ENCODE measurements at places on chromosomes 2 and 18.
A peak's percentile ranks its signal among the peaks of the same experiment; 100 is the strongest.

DNA sequence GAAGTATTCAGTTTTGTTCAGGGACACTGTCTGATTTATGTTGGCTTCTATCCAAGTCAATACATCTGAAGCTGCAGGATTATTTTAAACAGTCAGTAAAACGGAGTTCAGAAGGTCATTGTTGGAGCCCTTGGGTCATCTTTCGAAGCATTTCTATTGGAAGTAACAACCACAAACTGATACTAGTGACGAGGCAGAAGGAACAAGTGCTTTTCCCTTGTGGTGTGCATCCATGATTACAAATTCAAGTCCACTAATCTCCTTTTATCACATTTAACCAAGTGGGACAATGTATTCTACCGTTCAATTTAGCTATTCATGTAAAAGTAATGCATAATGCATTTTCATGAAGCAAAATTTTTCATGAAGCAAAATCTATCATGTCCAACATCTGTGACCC, 76.9 kb downstream of the CD226 start:
- DNase-seq: no peak

DNA sequence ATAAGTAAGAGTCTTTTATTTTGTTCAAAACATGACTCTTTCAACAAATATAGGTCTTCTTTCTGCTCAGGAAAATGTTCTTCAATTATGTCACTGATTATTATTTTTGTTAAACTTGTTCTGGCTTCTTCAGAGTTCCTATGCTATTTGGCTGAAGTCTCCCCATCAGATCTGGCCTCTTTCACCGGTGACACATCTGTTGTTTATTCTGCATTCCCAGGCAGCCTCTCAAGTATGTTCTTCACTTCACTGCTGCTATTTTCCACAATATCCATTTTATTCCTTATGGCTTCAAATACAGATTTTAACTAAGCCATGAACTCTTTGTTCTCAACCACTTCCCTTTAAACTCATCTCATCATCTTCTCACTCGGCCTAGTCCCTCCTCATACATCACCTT, 45.7 kb downstream of the HDAC4 start:
- no peak for DNase-seq

- no peak for DNase-seq
Observed at GRCh38 chr2:110637093-110637492, 40.8 kb downstream of the BUB1 start.

- peak; percentile 94 for DNase-seq
Observed at GRCh38 chr2:85420536-85421259, 2.2 kb downstream of the SH2D6 start.

GRCh38 chr2:179538406-179539123, 273.9 kb upstream of the SESTD1 start:
- DNase-seq: no peak

GRCh38 chr2:197784956-197785941, at the start of gene BOLL:
Gene BOLL, minus strand, starts transcription at chr2:197785319. Its CDS starts 3,469 bp downstream, at chr2:197781850.
- DNase-seq: no peak

DNA sequence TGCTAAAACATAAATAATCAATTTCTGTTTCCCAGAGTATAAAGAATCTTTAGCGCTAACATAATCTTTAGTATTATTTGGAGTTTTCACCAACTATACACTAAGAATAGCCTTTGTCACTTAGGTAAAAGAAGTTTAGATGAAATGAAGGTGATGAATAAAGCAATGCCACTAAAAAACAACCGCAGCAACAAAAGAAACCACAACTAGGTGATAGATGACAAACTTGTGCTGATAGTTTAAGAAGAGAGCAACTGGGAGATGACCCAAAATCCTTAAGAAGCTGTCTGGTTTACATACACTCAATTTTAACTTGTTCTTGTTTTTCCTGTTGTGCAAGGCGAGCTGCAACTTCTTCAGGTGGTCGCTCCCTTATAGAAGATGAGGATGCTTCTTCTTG, 24.8 kb downstream of the IMMT start:
- DNase-seq: no peak

- DNase-seq: no peak
Observed at GRCh38 chr2:119468154-119468955, 36.7 kb downstream of the TMEM37 start.

DNA sequence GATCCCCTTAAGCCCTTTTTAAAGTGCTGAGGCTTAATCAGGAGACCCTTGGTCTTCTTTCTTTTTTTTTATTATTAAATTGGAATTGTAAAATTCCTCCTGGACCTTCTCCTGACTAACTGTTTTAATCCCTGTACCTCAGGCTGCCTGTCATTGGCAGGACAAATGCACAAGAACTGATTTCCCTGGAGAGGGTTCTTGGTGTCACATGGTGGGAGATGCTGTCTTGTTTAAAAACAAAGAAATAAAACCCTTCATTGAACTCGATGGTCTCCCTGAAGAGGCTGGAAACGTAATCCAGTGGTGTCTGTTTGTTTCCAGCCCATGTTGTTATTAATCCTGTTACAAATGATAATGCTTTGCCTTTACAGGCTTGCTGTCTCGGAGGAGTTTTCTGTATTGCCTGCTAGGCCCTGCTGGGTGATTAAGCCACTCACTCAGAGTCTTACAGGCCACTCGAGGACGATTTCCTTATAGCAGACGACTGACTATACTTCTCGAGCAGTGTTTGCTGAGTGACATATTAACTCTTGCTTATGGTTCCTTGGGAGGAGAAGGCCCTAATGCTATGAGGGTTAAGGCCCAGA, 100.5 kb upstream of the MGAT5 start:
- no peak for DNase-seq

- no peak for DNase-seq
Observed at GRCh38 chr2:206693399-206694137, 24.6 kb downstream of the DYTN start.

DNA sequence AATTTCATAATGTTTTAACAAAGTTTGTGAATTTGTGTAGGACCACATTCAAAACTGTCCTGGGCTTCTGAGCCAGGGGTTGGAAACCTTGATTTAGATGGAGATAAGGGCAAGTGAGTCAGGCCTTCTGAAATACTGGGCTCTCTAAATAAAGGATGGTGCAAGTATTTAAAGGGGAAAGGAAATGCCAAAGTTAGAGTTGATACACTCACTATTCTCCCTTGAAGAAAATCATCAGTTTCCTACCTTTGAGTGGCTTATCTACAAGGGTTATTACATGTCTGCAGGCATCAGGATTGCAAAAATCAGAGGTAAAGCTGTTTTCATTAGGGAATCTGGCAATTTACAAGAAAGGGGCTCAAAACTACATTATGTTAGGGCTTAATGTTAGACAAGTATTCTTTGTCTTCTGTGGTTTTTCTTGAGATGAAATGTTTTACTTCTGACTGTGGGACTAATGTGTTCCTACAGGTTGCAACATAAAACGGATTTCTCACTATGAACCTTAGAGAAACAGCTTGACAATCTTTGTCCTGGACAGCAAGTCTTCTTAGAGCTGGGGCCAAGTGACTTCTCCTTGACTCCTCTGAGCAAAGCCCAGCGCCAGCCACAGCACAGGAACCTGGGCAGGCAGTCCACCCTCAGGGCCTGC, 31.1 kb downstream of the RNU4ATAC start:
- DNase-seq: no peak

DNA sequence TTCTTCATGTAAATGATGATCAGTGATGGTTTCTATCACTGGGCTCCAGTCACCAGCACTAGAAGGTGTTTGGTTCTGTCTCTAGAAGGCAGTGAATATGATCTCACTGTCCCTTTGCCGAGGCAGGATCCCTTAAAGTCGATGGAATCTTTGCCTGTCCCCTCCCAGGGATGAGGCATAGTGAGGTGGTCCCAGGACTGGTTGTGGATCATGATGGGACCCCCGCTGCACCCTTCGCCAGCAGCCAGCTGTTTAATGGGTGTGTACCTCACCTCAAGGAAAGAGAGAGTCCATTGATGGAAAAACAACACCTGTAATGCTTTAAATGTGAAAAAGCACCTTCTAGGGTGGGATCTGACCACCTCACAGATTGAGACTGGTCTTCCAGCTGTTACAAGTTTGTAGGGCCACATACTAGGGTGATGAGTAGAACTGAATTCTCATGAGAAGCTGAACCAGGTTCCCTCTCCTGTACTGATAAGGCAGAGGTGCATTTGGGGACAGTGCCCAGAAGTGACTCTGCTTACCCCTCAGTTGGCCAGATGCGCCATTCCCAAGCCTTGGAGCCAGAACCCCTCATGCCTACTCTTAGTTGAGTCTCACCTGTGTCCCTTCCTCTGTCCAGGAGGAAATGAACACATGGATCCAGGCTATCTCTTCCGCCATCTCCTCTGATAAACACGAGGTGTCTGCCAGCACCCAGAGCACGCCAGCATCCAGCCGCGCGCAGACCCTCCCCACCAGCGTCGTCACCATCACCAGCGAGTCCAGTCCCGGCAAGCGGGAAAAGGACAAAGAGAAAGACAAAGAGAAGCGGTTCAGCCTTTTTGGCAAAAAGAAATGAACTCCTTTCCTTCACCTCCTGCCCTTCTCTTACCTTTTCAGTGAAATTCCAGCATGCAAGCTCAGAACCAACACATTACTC, 55.5 kb upstream of the EML6 start:
- no peak for DNase-seq

- DNase-seq: no peak
Observed at GRCh38 chr2:10324095-10324832, 21.6 kb downstream of the HPCAL1 start.

DNA sequence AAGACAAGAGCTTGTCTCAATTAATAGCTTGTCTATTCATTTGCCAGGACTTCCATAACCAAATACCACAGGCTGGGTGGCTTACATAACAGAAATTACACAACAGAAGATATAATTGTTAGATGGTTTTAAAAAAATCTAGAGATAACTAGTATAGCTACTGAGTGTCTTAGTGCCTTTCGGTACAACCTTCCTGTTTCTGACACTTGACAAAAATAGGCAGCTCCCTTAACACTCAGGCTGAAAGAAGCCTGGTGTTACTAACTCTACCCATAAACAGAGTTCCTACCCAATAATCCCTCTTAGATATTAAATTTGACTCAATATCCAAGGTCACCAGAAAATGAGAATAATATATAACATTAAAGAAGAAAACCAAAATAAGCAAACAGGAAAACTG, 129.7 kb downstream of the BARD1 start:
- no peak for DNase-seq

- no peak for DNase-seq
Observed at GRCh38 chr2:6410313-6410712, 455.4 kb downstream of the CMPK2 start.

DNA sequence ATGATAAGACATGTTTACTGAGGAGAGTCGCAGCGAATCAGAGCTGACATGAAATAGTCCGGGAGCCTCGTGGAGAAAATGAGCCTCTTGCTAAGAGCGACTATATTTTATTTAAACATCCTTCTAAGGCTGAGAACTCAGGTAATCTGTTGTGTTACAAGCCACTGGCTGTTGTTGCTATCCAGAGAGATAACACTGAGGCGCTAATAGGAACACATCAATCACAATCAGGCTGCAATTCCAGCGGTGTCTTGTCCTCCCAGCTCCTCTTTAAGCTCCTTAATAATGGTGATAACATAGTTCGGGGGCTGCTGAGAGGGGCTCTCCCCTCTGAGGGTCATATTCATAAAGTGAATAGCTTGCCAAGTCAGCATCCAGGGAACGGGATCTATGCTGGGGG, 95.1 kb downstream of the INSIG2 start:
- DNase-seq: no peak

- DNase-seq: no peak
Observed at GRCh38 chr2:74447230-74447999, 5.7 kb upstream of the RTKN start.

DNA sequence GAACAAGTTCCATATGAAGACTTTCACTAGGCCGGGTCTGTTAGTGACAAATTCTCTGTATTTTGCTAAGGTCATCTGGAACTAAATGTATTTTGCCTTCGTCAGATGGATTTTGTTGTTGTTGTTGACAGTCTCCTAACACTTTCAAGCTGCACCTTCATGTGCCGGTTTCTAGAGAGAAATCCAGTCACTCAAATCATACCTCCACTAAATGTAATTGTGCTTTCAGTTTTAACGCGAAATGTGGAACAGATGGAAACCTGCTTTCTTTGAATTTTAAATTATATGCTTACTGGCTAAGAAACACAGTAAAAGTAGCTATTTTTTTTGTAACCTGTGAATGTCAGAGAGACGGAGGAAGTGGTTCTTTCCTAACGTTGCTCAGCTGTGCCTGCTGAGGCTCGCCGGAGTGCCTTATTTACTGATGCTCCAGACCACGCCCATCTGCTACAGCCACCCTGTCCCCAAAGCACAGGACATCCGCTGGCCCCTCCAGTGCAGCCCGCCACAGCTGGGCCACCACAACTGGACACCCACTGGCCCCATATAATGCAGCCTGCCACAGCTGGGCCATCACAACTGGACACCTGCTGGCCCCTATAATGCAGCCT, 134.7 kb downstream of the PXDN start:
- no peak for DNase-seq

- no peak for DNase-seq
Observed at GRCh38 chr2:224444783-224445182, 42.9 kb upstream of the FAM124B start.

GRCh38 chr18:9782073-9782857, 74.2 kb downstream of the RAB31 start:
- DNase-seq: no peak

DNA sequence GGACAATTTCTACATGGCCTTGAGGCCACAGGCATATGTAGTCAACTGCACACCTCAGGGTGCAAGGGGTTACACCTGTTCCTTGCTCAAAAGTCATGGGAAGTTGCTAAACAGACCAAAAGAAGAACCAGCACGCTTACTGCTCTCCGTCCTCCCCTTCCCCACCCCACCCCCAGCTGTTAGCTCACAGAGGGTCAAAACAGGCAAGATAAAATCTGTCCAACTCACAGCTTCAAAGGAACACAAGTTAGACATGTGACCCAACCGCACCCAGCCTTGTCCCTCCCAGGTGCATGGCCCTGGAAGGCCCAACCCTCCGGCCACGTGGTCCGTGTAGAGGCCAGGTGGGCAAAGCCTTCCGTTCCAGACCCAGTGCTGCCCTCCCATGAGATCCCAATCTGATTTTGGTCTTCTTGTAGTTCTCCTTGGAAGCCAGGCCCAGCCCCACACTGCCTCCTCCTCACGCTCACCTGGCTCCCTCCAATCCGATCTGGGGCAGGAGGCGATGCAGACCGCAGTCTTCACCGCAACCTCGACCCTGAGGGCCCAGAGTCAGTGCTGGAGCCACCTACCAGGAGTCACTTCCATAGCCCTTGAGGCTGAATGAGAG, 14.5 kb upstream of the ASPRV1 start:
- DNase-seq: no peak

GRCh38 chr18:22683196-22683676, 249.9 kb upstream of the RBBP8 start:
- DNase-seq: no peak

DNA sequence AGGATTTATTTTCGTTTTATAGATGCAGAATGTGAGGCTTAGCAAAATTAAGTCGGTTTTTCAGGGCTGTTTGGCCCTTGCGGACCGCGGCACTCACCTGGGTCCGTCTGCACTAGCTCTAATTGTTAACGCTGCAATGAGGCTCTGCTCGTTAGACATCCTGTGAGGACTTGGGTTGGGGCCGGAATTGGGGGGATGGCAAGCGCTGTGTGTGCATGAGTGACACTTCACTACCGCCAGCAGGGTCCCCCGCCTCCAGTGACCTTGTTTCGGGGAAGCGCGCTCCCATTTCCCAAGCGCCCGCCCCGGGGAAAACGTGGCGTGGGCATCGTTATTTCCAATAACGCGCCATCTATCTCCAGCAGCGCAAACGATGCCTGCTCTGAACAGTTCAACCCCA, 54.2 kb downstream of the KCNG2 start:
- no peak for DNase-seq
